EH (cell line): ENCODE measurements at places on chromosomes 5 and 9.

DNA sequence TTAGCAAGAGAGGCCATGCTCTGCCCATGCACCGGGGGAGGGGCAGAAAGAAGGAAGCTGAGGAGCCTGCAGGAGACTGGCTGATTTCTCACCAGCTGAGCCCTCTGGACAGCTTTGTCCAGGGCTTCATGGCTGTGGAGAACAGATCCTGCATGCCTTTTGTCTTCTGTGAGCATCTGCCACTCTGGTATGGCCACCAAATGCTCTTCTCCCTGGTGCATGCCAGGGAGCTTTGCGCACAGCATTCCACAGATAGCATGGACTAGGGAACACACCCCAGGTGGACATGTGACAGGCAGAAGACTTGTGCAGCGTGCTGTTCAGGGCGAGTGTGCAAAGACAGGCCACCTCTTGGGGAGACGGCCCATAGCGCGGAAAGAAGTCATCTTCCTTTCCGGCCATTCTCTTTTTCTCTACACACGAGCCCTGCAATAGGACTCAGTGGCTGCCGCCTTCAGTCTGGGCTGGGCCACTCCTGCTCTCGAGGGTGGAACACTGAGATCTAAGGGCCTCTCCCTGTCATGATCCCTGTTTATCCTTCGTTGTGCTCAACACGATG is 56.7 kb downstream of the GADD45G start:
- peak; percentile 38 for DNase-seq

- DNase-seq: no peak
Observed at GRCh38 chr5:52638732-52639131, 149.0 kb upstream of the ITGA1 start.

GRCh38 chr9:75930190-75930589 is 39.7 kb downstream of the PCSK5 start:
- DNase-seq: no peak

DNA sequence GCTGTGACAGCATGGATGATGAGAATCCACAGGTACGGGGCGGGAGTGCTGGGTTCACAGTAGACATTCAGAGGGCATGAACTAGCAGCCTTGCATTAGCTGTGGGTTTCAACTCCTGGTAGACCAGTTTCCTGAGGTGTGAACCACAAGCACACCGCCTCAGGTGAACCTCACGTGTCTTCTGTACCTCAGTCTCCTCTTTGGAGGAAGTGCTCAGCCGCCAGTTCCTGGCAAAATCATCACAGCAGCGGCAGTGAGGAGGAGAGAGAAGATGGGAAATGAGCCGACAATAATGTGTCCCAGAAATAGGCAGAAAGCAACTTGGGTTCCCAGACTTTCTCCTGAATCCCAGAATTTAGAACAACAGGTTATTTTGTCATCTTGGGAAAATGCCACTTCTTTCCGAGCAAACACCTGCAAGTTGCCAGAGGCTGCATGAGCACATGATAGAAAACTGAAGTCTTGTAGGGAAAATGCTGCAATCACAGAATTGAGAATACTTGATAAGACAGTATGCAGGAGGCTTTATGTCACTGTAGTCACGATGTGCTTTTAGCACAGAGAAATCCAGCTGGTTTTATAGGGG is 258.5 kb downstream of the AOPEP start:
- no peak for DNase-seq

DNA sequence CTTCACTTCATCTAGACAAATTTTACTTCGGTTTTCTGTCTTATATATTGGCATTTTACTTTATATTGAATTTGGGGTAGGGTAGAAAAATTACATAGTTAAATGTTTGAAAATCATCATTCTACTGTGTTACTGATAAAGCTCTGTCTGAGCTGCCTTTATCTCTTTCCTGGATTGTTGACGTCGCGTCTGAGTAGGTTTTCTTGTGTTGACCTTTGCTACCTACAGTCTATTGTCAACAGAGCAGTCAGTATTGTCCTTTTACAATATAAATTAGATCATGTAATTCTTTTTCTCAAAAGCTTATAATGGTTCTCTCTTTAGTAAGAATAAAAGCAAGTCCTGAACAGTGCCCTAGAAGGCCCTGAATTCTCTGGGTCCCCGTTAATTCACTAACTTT is 128.2 kb downstream of the HACD4 start:
- no peak for DNase-seq

GRCh38 chr9:13437866-13438265 is 158.4 kb upstream of the MPDZ start:
- no peak for DNase-seq

DNA sequence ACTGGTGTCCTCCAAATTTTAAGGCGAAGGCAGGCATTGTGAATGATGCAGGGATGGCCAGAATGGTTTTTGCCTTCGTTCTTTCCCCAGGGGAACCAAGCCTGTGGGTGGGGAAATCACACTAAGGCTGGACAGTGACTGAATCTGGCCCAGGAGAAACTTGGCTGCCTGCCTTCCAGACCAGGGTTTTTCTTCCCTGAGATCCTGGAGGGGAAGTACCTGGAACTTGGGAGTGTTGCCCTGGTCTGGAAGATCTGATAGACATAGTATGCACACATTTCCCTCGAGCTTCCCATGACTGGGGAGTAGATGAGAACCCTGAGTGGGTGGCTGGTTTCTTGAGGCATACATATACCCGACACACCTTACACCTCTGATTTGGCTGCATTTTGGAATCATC is 664 bp upstream of the IL11RA start:
- DNase-seq: peak; percentile 39

GRCh38 chr5:60522292-60522905 is 177.6 kb downstream of the DEPDC1B start:
- DNase-seq: peak; percentile 49

DNA sequence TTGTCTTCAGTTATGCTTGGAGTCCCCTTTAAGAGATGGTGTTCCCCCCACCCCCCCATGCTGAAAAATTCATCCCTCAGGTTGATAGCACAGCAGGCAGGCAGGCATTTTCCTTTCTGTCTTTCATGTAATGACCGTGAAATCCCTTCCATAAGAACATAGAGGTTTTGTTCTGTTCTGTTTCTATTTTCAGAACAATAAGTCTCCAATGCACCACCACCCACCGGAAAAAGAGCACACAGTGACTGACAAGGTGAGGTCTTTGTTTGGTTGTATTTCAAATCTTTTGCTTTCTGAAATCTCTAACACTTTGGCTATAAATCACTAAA is 52.4 kb downstream of the DMRT2 start:
- no peak for DNase-seq

- DNase-seq: peak; percentile 46
Observed at GRCh38 chr9:121640076-121640475, 11.4 kb upstream of the DAB2IP start.

DNA sequence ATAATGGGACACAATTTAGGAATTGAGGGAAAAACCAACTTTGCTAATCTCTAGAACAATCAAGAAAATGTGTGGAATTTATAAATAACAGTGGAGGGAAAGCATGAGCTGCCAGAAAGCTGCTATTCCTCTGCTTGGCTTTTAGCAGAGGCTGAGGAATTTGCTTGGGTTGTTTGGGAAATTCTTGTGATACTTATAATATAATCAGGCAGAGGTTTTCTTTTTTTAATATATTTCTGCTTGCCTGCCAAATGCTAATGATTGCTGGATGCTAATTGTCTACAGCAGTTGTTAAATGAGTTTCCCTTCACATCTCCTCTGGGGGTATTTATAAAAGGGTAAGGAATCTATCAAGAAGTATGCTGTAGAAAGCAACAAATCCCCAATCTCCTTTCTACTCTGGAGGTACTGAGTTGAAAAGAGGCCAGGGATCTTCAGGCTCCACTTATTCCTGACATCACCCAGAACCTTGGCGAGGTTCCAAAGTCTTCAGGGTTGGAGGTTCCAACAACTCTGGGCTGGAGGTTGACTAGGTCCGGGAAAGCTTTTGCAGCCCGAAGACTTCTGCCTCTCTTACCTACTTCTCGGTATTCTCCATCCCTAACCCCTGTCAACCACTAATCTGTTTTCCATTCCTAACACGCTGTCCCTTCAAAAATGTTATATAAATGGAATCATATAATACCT is 60.4 kb upstream of the TMED7 start:
- peak; percentile 72 for DNase-seq

DNA sequence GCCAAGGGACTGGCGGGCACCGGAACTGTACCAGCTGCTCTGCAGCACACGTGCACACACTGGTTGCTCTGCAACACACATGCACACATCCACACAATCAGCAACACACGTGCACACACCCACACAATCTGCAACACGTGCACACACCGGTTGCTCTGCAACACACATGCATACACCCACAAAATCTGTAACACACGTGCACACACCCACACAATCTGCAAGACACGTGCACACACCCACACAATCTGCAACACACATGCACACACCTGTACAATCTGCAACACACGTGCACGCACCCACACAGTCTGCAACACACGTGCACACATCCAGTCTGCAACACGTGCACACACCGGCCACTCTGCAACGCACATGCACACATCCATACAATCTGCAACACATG is 17.9 kb downstream of the PLEKHG4B start:
- no peak for DNase-seq

DNA sequence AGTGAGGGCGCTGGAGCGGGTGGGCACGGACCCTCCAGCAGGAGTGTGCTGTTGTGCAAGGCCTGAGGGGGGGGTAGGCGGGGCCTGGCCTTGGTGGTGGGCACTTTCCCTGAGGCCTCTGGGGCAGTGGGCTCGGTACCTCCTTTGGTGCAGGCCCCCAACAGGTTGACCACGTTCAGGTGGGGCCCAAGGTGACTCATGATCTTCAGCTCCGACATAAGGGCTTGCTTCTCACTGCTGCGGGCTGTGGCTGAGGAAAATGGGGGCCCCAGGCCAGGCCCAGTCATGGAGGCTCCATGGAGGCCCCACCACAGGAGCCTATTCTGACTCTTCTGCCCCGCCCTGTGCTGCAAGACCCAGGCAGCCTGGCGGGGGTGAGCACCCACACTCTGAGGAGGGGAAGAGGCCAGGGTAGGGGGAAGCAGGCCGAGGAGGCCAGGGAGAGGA is 31.5 kb downstream of the PDGFRB start:
- DNase-seq: no peak

DNA sequence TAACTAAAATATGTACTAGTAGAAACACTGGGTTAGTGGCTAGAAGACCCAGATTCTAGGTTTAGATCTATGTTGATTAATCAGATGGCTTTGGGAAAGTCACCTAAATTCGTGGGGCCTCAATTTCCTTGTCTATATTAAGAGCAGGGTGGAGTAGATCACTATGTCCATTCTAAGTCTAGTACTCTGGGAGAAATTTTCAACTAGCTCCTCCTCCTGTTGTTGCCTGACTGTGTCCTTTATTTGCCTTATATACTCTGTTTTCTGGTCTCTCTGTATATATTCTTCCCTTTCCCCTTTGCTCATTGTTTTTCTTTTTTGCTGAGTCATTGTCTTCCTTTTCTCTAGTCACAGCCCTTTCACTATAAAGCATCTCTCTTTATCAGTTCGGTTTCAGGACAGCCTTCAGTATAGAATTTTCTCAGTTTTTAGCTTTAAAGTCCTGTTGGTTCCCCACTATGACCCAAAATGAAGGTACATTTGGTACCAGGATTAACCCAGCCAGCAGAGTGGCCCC is 44.5 kb upstream of the CDH6 start:
- peak; percentile 11 for DNase-seq

- DNase-seq: no peak
Observed at GRCh38 chr5:965604-966344, 42.8 kb upstream of the NKD2 start.

GRCh38 chr5:60404171-60404570 is 295.8 kb downstream of the DEPDC1B start:
- DNase-seq: no peak

GRCh38 chr9:110115341-110115820 is 92.6 kb downstream of the C9orf152 start:
- DNase-seq: peak; percentile 67

DNA sequence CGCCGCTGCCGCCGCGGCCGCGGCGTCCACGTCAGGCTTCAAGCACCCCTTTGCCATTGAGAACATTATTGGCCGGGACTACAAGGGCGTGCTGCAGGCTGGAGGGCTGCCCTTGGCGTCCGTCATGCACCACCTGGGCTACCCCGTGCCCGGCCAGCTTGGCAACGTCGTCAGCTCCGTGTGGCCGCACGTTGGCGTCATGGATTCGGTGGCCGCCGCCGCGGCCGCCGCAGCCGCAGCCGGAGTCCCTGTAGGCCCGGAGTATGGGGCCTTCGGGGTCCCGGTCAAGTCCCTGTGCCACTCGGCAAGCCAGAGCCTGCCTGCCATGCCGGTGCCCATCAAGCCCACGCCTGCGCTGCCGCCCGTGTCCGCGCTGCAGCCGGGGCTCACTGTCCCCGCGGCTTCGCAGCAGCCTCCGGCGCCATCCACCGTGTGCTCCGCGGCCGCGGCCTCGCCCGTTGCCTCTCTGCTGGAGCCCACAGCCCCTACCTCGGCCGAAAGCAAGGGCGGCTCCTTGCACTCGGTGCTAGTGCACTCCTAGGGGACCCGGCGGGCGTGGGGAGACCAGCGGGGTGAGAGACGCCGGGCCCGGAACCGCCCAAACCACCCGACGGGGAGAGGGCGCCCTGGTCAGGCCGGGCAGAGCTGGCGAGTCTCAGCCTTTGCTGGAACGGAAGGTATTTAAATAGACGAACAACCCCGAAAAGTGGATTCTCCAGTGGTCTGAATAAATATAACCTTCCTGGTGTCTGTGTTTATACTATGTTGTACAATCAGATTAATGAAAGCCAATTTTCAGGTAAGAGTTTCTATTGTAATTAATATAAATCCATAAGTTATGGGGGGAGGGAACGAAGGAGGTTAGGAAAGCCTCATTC is 1.2 kb downstream of the FOXB2 start:
- DNase-seq: no peak

DNA sequence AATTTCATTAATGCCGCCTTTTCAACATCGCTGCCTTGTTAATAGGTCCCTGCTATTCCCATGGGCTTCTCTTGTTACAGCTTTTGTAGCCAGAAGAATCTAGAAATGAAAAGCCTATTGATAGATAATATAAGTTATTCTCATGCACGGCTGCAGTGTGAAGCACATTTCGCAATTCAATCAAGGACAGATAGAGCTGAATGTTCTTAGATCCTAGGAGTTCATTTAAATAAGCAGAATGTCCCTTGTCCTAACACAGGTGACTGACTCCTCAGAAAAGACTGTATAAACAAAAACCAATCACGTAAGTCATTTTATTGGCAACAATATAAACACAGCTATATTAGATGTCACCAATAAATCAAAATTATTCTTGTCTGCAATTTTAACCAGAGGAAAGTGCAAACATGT is 9.4 kb downstream of the GLIS3 start:
- no peak for DNase-seq

GRCh38 chr5:132408965-132409364 is 39.5 kb downstream of the SLC22A5 start:
- DNase-seq: no peak

DNA sequence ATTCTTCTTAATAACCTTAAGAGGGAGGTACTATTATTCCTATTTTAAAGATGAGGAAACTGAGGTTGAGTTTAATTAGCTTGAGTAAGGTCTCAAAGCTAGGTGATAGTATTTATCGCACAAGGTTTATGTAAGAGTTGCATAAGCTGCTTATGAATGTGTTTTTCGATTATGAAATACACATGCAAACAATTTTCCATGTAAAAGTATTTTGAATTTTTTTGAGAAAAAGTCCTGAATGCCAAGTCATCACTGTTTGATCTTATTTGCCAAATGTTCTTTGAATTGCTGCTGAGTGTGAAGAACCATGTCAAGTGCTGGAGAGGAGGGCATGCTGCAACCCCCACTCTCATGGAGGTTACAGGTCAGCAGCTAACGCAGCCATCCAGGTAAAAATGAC is 174.4 kb downstream of the CARTPT start:
- DNase-seq: no peak

- DNase-seq: peak; percentile 31
Observed at GRCh38 chr5:167790462-167791260, 500.8 kb upstream of the WWC1 start.

GRCh38 chr9:95750725-95751519 is 124.6 kb upstream of the ERCC6L2 start:
- no peak for DNase-seq
